ENCODE measurements at places on chromosomes 7 and 10.

GRCh38 chr10:124798364-124798763, 3.3 kb upstream of the ABRAXAS2 start:
- no peak for DNase-seq

GRCh38 chr10:103513380-103514060, 20.0 kb downstream of the NEURL1 start:
- no peak for DNase-seq

DNA sequence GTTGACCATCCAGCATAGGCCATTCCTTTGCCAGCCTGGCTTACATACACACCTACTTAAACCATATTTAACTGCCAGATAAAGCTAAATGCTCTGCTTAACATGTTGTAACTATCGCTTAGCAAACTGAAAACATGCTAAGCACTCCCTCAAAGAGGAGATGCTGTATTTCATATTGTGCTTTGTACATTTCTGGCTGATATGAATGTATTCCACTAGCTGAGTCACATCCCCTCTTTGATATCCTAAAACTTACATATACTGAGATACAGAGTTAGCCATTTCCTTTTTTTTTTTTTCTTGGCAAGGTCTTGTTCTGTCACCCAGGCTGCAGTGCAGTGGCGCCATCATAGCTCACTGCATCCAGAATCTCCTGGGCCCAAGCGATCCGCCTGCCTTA, 99.4 kb downstream of the TPST1 start:
- DNase-seq: no peak

GRCh38 chr7:106840342-106840741, 24.7 kb upstream of the PIK3CG start:
- DNase-seq: no peak

DNA sequence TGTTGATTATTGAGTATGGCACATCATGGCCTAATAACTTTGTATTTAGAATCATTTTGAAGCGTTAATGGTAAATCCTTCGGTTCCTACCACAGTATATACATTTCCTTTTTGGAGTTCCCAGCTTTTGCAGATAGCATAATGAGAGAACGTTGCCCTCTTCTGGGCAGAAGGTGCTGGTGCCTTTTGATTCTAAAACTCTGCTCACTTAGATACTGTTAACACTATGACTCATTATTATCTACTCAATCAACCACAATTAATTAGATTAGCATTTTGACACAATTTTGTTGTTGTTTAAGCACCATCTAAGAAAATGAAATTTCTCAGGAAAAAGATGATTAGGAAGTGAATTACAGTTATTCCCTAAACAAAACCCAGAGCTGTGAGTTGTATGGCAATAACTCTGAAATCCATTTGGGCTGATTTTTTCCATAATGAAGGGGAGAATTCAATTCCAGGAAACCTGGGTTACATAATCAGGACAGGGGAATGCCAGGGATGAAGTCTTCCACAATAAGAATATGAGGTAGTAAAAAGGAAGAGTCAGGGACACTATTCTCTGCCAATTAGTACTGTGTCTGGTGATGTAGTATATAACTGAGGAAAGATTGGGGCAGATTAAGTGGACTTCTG, 11.5 kb upstream of the DLD start:
- no peak for DNase-seq

GRCh38 chr10:84200537-84201243, 6.4 kb downstream of the CDHR1 start:
- no peak for DNase-seq

GRCh38 chr7:52091101-52091500, 774.5 kb upstream of the COBL start:
- no peak for DNase-seq

DNA sequence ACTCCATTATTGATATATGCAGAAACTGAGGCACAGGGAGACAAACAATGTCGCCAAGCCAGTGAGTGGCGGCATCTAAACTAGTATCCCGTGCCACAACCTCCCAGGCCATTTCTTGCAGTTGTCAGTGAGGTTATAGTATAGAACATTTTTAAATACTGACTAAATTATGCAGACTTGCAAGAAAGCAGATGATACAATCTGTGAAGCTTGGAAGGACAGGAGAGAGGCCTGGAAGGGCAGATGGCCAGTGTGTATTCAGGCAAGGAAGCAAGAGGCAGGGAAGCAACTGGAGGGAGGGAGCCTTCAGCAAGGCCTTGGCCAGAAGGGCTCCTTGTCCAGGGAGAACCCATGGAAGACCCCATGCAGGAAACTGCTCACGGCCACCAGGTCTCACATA, 110.3 kb upstream of the APBB1IP start:
- DNase-seq: no peak

- DNase-seq: no peak
Measured at GRCh38 chr7:1511444-1512422, 7.5 kb upstream of the INTS1 start.

DNA sequence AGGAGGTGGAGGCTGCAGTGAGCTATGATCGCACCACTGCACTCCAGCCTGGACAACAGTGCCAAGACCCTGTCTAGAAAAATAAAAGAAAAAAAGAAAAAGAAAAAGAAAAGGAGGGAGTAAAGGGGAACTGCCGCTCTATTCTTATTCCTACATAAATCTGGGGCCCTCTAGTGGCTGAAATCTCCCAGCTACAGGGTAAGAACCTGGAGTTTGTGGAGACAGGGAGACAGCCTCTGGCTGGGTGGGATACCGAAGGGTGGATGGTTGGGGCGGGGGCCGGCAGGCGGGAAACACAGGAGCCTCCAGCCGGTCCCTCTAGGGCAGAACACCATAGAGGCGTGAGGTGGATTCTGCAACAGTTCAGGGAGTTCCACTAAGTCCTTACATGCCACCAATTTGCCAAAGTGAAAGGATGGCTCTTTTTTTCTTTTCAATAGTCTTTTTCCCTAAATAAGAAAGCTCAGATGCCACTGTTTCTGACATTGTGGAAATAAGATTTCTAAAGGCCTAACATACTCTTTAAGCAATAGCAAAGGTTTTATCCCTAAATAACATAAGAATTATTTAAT, 117.3 kb downstream of the SVIL start:
- DNase-seq: no peak

GRCh38 chr7:90896458-90896857, 300.3 kb downstream of the CDK14 start:
- DNase-seq: no peak

DNA sequence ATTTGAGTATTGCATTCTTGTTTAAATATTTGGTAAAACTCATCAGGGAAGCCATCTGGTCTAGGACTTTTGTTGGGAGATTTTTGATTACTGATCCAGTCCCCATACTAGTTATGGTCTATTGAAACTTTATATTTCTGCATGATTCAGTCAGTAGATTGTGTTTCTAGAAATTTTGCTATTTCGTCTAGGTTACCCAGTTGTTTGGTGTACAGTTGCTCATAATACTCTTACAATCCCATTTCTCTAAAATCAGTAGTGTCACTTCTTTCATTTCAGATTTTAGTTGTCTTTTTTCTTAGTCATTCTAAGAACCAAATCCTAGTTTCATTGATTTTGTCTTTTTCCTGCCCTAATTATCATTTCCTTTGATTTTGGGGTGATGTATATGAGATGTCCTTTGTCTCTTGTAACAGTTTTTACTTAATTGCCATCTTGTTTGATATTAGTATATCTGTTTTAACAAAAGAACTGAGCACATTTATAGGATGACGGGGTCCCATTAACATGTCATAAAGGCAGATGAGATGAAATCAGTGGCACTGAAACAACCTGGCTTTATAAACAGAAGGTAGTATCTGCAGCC, 7.9 kb downstream of the MALSU1 start:
- no peak for DNase-seq

- no peak for DNase-seq
Measured at GRCh38 chr7:46515844-46516590, 594.9 kb upstream of the IGFBP3 start.

- DNase-seq: no peak
Measured at GRCh38 chr7:80141376-80141775, 6.7 kb downstream of the GNAI1 start.

- no peak for DNase-seq
Measured at GRCh38 chr7:68176974-68177373, 1180.3 kb downstream of the TYW1 start.
